ENCODE measurements at places on chromosomes 6 and 20.

- H3K27me3 ChIP-seq = peaks cover 3% of the 10 kb centered on the region
- no peak for DNase-seq
- H3K36me3 ChIP-seq = no peaks in the 10 kb centered on the region
- H3K4me3 ChIP-seq = no peak overlapping the region
Observed at GRCh38 chr6:35972471-35973367, 51.7 kb downstream of the SLC26A8 start.

- no peaks in the 10 kb centered on the region for H3K27me3 ChIP-seq
- H3K36me3 ChIP-seq = no peaks in the 10 kb centered on the region
- H3K4me3 ChIP-seq = no peak overlapping the region
- H3K27ac ChIP-seq = no peak overlapping the region
- no peaks in the 10 kb centered on the region for H3K4me1 ChIP-seq
Observed at GRCh38 chr6:19860235-19860877, 23.2 kb downstream of the ID4 start.

DNA sequence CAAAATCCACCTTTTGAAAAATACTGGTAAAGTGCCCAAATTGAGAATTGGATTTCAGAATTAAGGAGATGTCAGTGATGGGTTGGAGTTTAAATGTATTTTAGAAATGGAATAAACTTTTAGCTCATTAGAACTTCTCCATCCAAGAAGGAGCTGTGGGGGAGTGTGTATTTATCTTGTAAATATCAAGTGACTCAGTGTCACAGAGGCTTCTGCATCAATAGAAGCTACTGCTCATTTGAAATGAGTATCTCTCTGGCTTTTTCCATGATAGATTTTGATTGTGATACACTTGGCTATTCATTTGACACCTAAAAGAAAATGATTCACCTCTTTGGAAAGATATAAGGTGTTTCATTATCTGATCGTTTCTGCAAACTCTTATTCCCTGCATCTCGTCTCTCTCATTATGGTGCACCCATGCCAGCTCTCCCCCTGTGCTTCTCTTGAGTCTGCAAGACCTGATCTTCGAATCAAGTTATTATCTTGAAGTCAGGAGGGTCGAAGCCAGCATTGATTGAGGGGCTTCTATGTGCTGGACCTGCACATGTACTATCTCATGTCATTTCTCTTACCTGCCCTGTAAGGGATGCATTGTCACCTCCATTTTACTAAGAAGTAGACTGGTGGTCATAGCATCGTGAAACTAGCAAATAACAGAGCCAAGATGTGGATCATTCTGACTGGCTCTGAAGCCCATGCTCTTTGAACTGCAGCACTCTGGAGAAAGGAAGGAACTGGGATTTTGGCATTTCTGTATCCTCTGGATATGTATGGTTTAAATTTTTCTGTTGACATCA is 30.1 kb downstream of the VAPB start:
- H3K36me3 ChIP-seq = peaks cover 61% of the 10 kb centered on the region
- no peak for DNase-seq
- H3K27me3 ChIP-seq = no peaks in the 10 kb centered on the region
- peaks cover 20% of the 10 kb centered on the region for H3K4me1 ChIP-seq
- H3K27ac ChIP-seq = no peak overlapping the region

DNA sequence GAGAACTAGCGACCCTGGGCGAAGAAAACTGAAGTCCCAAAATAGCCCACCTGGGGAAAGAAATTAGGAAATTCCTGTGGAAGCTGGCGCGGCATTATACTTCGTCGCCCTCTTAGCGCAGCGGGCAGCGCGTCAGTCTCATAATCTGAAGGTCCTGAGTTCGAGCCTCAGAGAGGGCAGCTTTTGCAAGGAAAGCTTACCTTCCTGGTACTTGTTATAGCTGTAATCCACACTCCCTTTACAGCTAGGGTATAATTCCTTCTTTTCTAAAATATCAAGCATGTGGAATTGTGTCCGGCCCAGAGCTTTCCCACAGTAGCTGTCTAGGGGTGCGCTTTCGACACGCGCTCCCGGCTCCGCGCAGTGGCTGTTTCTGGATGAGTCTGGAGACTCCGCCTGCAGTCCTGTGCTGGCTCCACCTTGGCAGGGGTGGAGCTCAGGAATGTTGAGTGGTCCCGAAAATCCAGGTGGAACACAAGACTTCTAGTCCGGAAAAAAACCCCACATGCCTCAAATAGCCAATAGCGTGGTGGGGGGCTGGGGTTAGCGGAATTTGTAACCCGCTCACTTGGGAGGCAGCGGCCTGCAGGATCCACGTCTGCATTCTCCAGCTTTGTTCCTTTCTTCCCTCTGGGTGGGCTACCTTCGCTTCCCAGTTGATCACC is 83.7 kb upstream of the ZNF322 start:
- no peaks in the 10 kb centered on the region for H3K4me1 ChIP-seq
- no peak overlapping the region for H3K4me3 ChIP-seq
- peaks cover 39% of the 10 kb centered on the region for H3K27me3 ChIP-seq
- no peaks in the 10 kb centered on the region for H3K36me3 ChIP-seq
- no peak overlapping the region for H3K27ac ChIP-seq

DNA sequence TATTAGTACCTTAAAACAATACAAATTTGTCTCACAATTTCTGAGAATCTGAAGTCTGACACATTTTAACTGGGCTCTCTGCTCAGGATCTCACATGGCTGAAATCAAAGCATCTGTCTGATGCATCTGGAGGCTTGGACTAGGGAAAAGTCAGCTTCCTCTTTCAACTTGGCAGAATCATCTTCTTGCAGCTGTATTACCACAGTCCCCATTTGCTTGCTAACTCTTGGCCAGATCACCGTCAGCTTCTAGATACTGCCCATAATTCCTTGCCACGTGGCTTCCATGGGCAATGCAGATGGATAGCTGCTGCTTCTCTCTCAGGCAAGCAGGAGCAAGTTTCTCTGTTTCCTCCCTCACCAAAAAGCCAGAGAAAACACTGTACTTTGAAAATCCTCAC is 1106.4 kb upstream of the CITED2 start:
- no peak overlapping the region for H3K27ac ChIP-seq
- no peak for DNase-seq
- H3K27me3 ChIP-seq = no peaks in the 10 kb centered on the region

- H3K36me3 ChIP-seq = no peaks in the 10 kb centered on the region
- H3K27me3 ChIP-seq = peaks cover 3% of the 10 kb centered on the region
- no peak overlapping the region for H3K27ac ChIP-seq
- H3K4me3 ChIP-seq = no peak overlapping the region
- no peak for DNase-seq
Observed at GRCh38 chr6:120899932-120900331, 434.3 kb downstream of the TBC1D32 start.

GRCh38 chr6:4327841-4328240 is 192.5 kb upstream of the ECI2 start:
- H3K4me3 ChIP-seq = no peak overlapping the region
- H3K36me3 ChIP-seq = no peaks in the 10 kb centered on the region
- H3K27ac ChIP-seq = no peak overlapping the region
- no peak for DNase-seq

- H3K27me3 ChIP-seq = no peaks in the 10 kb centered on the region
- peaks cover 20% of the 10 kb centered on the region for H3K36me3 ChIP-seq
- peak overlapping the region; percentile 93 for H3K4me3 ChIP-seq
- peak overlapping the region; percentile 91 for H3K27ac ChIP-seq
- DNase-seq = peak; percentile 54
Observed at GRCh38 chr6:73451223-73452106, 632 bp downstream of the CGAS start.

GRCh38 chr6:45830441-45831139 is 185.1 kb downstream of the CLIC5 start:
- no peaks in the 10 kb centered on the region for H3K36me3 ChIP-seq
- H3K4me3 ChIP-seq = peak overlapping the region; percentile 77
- H3K27me3 ChIP-seq = peaks cover 7% of the 10 kb centered on the region
- peak overlapping the region; percentile 75 for H3K27ac ChIP-seq

DNA sequence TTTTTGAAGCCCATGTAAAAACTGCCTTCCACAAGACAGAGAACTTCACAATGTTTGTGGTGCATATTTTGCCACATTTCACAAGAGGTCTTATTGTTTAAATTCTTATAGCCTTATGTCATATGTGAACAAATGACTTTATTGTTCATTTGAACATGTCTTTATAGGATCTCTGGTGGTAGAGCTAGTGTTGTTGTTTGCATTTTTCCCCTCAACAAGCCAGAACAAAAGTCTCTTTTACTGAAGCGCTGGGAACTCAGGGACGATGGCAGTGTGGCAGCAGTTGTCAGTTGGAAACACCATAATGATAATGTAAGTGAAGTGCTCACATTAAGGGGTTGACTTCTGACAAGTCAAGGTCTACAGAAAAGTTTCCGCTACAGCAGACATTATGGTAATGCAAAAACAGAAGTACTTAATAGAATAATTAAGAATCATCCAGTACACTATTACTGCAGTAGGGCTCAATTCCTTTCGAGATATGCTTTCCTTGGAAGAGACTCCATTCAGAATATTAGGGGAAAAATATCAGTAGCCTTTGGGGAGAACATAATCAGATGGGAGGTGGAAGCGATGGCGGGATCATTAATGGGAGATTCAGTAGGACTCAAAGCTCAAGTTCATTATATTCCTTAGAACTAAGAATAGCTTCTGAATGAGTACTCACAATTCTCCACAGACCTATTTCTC is 180.0 kb downstream of the GJA10 start:
- H3K36me3 ChIP-seq = peaks cover 67% of the 10 kb centered on the region
- peak overlapping the region; percentile 77 for H3K27ac ChIP-seq
- H3K4me1 ChIP-seq = peaks cover 87% of the 10 kb centered on the region
- DNase-seq = no peak
- H3K27me3 ChIP-seq = no peaks in the 10 kb centered on the region

All from activated B cell treated with CpG ODN at 0.5 μM for 24 hours (primary cell).